ENCODE measurements at places on chromosomes 5 and 9. TPM values are rescaled to one million over a fixed set of nuclear protein-coding genes. Genes with fewer than 3 reads are reported as not detected.
A peak's percentile ranks its signal among the peaks of the same experiment; 100 is the strongest.

DNA sequence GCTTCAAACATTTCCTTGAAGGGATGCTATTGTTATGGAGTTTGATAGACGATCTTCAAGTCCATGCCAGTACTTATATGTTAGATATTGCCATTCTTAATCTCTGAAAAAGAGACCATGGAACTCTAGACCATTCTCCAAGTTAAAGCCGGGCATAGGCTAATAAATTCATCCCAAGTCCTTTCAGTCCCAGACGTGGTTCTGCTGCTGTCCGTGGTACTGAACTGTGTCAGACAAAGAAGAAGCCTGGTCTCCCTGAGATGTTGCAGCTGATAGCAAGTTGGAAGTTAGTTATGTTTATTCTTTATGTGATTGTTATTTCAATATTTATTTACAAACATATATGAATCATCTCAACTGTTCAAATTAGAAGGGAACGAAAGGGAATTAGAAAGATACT, 158.7 kb downstream of the NMUR2 start:
- no peak for ATAC-seq

DNA sequence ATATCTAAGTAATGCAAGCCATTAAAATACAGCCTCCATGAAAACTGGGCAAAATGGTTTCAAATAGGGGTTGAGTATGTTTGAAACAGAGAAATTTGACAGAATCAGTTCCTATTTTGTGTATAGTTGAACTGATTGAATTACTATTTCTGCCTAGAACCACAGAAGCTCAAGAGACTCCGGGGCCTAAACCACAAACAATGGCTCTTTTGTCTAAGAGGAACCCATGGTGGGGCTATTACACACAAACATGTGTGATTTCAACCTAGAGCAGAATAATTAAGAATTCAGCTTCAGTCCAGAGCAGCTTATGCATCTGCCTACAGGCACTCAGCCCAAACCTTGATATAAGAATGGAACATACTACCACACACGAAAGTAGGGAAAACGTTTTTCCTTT, 171.2 kb upstream of the MPDZ start:
- no peak for ATAC-seq

DNA sequence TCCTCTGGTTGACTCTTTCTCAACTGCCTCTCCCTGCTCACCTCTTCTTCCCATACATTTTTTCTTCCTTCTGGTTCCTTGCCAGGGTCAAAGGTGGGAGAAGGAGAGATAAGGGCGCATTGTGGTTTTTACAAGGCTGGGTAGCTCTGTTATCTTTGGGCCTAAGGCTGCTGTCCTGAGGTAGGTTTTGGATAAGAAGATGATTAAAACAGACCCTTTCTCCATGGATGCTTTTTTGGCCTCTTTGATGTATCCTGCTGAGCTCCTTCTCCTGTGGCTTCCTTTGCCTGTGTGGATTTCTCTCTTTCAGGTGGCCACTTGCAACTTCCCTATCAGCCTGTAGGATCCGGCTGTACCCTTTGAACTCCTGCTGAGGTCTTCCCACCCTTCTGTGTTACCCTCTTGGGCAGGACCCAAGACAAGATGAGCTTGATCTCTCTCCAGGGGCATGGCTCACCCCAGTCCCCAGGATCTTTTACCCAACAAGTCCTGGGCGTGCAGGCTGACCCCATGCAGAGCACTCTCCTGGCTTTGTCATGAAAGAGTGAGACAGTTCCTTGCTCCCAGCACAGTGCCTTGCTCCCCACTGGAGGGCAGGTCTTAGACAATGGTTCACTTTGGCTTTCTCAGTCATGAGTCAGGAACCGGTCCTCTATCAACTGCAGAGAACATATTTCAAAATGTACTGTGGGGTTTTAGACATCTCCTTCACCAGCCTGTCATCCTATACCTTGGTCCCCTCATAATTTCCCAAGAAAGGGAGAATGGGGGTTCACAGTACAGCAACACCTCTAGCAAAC, 197.9 kb downstream of the TLE4 start:
- peak; percentile 77 for ATAC-seq

DNA sequence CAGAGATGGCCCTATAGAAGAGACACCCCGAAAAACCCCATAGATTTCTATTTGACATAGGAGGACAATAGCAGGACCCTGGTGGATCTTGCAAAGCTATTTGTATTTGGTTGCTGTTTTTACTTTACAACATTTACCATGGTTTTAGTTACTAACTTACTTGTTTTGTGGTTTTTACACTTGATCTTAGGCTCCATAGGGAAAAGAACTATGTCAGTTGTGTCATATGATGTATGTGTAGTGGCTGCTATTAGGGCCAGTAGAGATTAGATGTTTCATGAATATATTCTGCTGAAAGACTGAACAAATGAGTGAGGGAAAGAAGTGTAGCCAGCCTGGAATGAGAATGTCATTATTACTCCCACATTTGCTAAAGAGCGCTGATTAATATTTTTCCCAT, 388.1 kb downstream of the SEMA5A start:
- ATAC-seq: no peak

GRCh38 chr5:10246761-10247160, 2.9 kb downstream of the ATPSCKMT start:
- peak; percentile 15 for ATAC-seq

Gene ZNF454
- 0.52 TPM for total RNA-seq

Measured in esophagus mucosa (tissue), 1 donor.